Iris pigment epithelial cell (primary cell): ENCODE measurements at places on chromosomes 11 and 22.

DNA sequence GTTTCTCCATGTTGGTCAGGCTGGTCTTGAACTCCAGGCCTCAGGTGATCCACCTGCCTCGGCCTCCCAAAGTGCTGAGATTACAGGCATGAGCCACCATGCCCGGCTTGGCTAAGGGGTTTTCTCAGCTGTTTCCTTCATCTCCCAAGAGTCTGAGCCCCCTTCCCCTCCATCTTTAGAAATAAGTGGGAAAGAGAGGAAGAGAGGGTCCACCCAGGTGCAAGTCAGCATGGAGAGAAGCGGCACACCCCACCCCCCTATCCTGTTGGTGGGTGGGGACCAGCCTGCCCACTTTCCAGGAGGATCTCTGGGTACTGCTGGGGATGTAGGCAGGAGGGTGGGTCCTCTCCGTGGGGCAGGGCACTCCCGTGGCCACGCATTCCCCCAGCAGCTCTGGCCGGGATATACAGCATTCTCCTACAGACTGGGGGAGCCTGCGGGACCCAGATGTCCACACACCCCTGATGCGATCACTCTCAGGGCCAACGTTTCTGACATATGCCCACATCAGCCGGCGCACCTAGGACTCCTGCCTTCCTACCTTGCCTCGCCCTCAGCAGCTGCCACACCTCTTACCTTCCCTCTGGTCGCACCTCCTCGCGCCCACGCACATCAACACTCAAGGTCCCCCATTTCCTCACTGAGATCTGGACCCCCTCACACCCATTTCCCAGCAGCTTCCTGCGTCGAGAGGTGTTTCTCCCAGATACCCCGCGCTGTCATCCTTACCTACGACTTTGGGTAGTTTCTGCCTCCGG lies 8.9 kb downstream of the SCARF2 start:
- no peak for DNase-seq

GRCh38 chr11:28535677-28536076 lies 427.5 kb downstream of the METTL15 start:
- no peak for DNase-seq

DNA sequence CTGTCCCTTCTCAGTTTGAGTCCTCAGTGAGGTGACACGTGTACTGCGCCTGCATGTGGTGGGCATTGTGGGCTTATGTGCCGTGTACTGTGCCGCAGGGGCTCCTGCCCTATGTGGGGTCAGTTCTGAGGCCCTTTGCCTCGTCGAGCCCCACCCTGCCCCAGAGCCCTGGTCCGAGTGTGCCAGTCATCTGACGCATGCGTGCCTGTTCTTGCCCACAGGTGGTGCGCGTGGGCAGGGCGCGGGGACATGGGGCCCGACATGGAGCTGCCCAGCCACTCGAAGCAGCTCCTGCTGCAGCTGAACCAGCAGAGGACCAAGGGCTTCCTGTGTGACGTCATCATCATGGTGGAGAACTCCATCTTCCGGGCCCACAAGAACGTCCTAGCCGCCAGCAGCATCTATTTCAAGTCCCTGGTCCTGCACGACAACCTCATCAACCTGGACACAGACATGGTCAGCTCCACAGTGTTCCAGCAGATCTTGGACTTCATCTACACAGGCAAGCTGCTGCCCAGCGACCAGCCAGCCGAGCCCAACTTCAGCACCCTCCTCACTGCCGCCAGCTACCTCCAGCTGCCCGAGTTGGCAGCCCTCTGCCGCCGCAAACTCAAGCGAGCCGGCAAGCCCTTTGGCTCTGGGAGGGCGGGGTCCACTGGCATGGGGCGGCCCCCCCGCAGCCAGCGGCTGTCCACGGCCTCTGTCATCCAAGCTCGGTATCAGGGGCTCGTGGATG lies 22.3 kb upstream of the TMEM191C start:
- no peak for DNase-seq

DNA sequence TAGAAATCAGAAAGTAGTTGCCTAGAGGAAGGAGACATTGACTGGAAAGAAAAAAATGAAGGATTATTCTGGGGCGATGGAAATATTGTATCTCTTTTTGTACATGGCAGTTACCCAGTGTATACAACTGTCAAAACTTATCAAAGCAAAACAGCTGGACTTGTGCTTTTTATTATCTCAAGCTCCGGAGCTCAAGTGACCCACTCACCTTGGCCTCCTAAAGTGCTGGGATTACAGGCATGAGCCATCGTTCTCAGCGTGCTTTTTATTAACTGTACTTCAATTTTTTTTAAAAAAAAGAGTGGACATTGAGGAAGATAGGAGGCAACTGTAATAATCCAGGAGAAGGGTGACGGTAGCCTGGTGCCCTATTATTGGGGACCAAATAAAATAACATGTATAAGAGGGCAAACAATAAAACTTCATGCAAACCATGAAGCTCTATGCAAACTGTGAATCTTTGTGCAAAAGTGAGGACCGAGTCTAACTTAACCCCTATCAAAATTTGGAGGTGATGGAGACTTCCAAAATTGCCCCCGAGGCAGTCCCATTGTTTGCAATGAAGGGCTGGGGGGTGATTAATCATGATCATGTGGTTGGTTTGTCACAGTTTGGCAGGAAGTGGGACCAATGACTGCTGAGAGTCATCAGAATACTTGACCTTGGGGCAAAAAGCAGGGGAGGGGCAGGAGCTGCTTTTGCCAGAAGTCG lies 23.5 kb downstream of the FZD4 start:
- DNase-seq: peak; percentile 52

GRCh38 chr22:47175151-47176025 lies 412.9 kb downstream of the TBC1D22A start:
- DNase-seq: no peak
